A549 treated with Mapracorat at 1 μM for 4 hours (cell line): ENCODE measurements at places on chromosomes 3 and 15. TPM values are rescaled to one million over a fixed set of nuclear protein-coding genes. Genes with fewer than 3 reads are reported as not detected.

Gene BNC1
- 0.72 to 0.95 TPM (median 0.76 TPM) in 5 replicates for total RNA-seq

Gene FAM81A
- total RNA-seq = 9.5 to 15.5 TPM (median 11.5 TPM) in 5 replicates

Gene ZNF662
- not detected in 5 replicates for total RNA-seq

Gene DAPK2
- 2.9 to 5.6 TPM (median 4.4 TPM) in 5 replicates for total RNA-seq
